ENCODE measurements at places on chromosomes 2 and 18.

DNA sequence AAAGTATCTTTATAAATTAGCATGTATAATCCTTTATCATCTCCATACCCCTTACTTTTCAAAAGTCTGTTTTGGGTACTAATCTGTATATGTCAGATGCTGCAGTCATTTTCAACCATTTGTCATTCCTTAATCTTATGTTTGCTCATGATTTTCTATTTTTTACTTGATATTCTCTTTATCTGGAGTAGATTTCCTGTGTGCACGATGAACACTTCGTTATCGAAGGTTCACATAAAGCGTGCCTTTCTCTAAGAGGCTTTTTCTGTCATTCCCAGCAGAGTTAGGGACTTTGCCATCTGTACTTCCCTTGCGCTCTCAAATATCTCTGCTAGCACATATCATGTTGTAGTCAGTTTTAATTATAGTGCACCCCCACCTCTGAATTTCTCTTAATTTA lies 123.2 kb downstream of the BIRC6 start:
- DNase-seq = no peak

DNA sequence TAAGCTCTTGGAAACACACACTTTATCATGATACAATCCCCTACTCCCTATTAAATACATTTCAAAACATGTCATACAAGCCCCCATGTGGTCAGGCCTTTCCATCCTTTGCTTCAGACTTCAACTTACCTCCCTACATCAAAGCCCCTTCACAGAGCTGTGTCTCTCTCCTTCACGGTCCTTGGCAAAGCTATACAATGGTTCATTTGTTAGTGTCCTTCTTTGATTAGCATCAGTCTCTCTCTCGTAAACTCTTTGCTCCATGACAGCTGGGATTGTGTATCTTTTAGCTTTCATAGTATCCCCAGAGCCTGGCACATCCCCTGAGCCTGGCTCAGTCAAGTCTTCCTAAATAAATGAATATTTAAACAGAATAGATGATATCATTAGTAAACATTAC lies 25.6 kb upstream of the INSIG2 start:
- no peak for DNase-seq

- DNase-seq = no peak
These were observed 54.4 kb upstream of the CCDC68 start for GRCh38 chr18:55013685-55014084.

- no peak for DNase-seq
These were observed 169.4 kb downstream of the FSHR start for GRCh38 chr2:48984922-48985321.

- no peak for DNase-seq
These were observed 653.0 kb downstream of the RNF144A start for GRCh38 chr2:7570247-7570646.

GRCh38 chr2:13000664-13001363 lies 284.1 kb downstream of the TRIB2 start:
- no peak for DNase-seq
